ENCODE measurements at places on chromosomes 16 and 17. TPM values are rescaled to one million over a fixed set of nuclear protein-coding genes. Genes with fewer than 3 reads are reported as not detected.

The SEZ6L2 gene
- total RNA-seq, result 6.6 TPM

The LITAFD gene
- not detected for total RNA-seq

DNA sequence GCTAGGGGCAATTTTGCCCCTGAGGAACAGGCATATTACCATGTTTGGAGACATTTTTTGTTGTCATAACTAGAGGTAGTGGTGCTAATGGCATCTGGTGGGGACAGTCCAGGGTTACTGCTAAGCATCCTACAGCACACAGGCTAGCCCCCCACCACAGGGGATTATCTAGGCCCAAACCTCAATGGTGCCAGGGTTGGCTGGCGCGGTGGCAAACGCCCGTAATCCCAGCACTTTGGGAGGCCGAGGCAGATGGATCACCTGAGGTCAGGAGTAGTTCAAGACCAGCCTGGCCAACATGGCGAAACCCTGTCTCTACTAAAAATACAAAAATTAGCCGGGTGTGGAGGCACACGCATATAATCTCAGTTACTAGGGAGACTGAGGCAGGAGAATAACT is 15.2 kb downstream of the C1QTNF1 start:
- DNase-seq, result no peak

- DNase-seq, result no peak
Observed at GRCh38 chr16:86281421-86281820, 228.9 kb upstream of the FOXF1 start.

DNA sequence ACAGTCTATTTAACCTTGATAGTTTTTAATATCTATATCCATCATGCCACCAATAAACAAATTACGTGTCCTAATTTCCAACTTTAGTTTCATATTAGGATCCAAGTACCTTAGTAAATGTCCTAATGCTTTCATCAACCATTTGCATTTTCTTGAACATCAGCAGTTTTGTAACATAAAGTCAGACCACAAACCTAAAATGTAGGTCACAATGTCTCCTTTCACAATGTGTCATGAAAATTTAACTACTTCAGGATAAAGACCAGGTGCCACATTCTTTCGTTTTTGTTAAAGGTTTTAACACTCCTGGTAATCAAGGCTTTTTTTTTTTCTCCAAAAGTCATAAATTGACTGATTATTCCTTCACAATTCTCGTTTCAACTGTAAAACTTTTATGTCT is 310.7 kb upstream of the PMFBP1 start:
- no peak for DNase-seq

DNA sequence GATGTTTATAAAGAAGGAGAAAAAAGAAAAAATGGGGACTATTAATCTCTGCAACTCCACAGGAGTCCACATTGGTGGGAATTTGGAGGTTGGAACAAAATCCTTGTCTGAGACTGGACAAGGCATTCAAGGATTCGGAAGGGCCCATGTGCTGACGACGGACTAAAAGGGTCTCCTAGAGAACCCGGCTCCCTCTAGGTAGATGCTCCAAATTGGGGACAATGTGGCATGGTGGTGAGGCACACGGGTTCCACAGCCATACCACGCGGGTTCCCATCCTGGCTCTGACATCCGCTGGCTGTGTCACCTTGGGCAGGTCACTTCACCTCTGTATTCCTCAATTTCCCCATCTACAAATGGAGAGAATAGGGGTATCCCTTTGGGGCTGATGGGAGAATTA is 227.4 kb downstream of the C16orf78 start:
- no peak for DNase-seq

The MT3 gene
- not detected for total RNA-seq

GRCh38 chr17:21078016-21078780 is 35.4 kb upstream of the USP22 start:
- no peak for DNase-seq

DNA sequence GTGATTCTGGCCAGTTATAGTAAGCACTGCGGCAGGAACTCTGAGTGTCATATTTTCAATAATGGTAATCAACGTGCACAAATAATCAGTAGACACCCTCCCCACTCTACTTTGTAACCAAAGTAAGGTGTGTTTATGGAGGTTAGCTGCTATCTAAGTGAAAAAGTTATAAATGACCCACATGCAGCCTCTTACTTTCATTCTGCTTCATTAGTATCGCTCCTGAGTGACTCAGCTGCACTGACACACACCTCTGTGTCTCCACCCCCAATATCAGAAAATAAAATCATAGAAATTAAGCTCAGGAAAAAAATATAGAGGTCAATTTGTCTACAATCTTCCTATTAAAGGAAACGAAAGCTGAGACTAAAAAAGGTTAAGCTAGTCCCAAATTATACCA is 64.1 kb upstream of the TRAP1 start:
- DNase-seq, result no peak

The KCNJ18 gene
- total RNA-seq, result not detected

- DNase-seq, result no peak
Observed at GRCh38 chr17:47878203-47879027, 17.6 kb upstream of the SP2 start.

The RTN4RL1 gene
- not detected for total RNA-seq

The JPH3 gene
- total RNA-seq, result not detected

Measured in HepG2 (cell line).